Gastroesophageal sphincter (tissue), 4 donors: ENCODE measurements at places on chromosomes 2 and 18. TPM values are rescaled to one million over a fixed set of nuclear protein-coding genes. Genes with fewer than 3 reads are reported as not detected.

DNA sequence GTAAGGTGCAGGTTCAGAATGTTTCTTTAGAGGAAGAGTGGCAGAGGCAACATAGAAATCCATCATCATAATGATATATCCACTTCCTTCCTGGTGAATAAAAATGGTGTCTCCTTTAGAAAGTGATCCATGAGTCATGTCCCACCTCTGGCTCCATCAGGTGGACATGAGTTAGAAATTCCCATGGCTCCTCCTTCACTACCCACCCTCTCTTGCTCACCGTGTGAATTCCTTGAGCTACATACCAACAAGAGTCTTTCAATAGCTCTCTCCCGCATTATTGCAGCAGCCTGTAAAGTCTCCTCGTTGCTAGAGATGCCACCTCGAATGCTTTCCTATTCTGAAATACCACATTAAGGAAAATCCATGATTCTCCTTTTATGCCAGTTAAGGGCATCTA, 317.6 kb downstream of the LNPK start:
- ATAC-seq, result no peak

DNA sequence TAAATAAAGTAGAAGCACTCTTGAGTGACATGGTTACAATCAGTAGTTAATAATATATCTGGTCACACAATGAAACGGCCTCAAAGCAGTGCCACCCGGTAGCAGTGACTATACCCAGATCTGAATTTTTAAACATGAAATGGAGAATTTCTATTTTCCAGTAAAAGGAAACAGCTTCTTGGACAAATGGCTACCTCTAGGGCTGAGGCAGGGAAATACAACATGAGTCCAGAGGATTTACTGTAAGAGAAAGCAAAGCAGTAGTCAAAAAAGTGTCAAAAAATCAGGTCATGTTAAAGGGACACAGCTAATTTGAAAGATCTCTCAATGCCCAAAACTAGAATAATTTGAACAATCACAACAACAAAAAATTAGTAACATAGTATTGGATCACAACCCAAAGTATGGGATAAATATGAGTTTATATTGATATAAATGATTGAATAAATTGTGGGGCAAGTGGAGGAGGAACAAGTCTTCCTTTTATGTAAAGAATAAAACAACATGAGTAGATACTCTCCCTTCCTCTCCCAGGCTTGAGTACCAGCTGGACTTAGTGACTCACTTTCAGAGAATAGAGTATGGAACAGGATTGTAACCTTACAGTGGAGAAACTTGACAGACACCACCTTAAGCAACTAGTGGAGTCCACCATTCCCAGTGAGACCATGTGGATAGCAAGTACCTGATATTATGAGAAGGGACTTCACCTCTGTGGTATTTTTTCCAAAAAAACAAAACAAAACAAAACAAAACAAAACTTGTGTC, 180.8 kb downstream of the MBD2 start:
- no peak for ATAC-seq

DNA sequence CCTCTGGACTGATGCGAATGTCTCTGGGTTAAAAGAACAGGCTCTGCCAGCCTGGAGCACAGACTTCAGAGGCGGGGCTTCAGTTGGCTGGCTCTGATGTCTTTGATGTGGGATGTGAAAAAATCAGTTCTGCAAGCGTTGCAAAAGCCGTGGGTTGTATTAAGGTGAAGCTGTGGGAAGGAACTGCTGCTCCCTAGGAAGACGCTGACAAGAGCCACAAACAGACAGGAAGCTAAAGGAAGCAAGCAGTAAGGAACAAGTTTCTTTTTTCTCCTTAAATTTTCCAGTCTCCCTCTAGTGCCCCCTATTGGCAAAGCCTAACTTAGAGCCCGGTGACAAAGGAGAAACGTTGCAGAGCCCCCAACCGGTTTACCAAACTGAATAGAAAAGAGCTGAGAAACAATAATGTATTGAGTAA, 239.0 kb downstream of the CCDC178 start:
- ATAC-seq, result no peak

DNA sequence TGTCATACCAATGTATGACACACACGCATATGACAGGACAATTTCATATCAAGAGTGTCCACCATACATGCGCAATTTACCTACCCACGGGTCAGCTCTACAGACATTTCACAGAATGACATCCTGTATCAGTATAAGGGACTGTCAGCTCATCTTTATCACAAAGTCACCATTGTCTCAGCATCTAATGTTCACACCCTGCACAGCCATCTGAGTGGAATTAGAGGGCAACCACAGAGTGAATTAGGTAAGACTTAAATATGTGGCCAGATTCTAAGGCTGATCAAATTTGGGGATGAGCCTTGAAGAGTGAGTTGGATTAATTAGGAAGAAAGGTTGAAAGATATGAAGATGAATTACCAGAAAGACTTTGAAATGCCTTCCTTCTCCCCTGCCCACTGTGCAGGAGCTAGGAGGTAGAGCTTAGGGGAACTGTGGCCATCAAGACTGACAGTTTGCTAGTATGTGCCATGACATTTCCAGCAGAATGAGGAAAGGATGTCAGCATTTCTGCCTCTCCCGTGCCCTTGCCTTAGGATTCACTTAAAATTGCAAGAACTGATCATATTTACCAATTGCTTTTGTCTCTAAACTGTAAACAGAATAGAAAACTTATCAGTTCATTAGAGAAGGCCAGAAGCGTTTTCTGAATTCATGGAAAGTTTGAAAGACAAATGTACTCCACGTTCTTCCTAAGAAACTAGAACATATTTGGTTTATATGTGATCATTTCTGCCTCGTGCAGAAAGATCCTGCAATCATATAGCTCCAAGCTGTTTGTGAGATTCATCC, 121.1 kb downstream of the DDX1 start:
- no peak for ATAC-seq

DNA sequence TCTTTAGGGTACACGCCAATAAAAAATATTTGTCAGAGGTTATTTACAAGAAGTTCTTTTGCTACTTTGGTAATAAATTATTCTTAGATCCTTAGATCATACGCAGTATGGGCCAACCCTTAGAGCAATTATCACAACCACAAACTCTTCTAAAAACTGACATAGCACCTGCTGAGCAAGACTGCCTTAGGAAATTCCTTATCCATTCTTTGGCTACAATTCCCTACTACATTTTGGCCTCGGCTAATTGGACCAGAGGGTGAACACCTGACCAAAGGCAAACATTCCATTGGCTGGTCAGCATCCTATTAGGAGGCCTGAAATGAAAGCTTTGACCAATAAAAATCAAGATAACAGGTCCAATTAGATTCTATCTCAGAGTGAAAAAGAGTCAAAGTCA, 147.6 kb upstream of the CCDC68 start:
- ATAC-seq, result no peak

- ATAC-seq, result no peak
Observed at GRCh38 chr2:98801921-98802321, 71.0 kb upstream of the MGAT4A start.

DNA sequence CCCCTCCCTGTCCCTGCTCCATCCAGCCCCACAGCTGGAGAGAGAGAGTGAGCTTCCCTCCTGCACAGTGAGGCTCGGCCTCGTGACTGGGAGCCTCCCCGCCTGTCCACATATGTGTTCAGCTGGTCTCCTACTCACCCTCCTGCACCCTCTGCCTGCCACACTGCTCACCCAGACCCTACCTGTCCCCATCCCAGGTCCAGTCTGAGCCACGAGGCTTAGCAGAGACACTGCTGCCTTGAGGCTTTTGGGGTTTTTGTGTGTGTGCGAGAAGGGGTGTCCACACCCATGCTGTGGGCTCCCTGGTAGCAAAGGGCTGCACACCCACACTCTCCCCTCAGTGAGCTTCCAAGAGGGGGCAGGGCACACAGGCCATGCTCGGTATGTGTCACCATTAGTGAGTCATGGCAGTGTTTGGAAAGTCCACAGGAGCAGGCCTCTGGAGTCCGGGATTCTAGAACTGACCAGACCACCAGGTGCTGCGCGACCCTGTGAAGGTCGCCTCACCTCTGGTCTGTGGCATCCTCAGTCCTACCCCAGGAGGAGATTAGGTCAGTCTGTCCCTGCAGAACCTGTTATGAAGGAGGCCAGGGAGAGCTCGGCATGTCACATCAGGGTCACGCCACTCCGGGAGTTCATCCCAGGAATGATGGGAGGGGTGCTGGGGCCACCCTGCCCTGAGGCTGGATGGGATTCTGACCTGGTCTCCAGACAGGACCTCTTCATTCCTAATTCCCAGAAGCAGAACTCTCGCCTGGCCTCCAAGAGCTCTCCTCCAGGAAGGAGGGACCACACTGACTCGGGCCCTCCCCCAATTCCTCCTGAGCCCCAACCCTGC, 39.9 kb upstream of the SMAD7 start:
- no peak for ATAC-seq

GRCh38 chr2:43347746-43348145, 121.3 kb upstream of the ZFP36L2 start:
- no peak for ATAC-seq

DNA sequence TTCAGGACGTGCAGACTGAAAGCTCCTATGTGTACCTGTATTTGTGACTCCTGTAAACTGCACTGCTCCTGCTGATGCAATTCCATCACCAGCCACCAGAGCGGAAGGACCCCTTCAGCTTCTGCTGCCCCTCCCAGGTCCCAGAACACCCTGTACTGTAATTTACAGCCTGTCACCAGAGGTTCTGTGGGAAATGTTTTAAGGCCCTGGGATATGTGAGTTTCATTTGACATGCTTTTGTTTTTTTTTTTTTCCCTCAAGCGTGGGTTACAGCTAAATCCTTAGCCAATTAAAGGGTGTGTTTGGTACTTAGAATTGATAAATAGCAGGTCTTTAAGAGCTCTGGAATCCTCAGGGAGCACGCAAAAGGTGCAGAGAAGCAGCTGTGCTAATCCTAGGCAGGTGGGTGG, 79.4 kb downstream of the KCTD1 start:
- no peak for ATAC-seq

GRCh38 chr2:121605820-121606733, 43.2 kb downstream of the CLASP1 start:
- no peak for ATAC-seq

DNA sequence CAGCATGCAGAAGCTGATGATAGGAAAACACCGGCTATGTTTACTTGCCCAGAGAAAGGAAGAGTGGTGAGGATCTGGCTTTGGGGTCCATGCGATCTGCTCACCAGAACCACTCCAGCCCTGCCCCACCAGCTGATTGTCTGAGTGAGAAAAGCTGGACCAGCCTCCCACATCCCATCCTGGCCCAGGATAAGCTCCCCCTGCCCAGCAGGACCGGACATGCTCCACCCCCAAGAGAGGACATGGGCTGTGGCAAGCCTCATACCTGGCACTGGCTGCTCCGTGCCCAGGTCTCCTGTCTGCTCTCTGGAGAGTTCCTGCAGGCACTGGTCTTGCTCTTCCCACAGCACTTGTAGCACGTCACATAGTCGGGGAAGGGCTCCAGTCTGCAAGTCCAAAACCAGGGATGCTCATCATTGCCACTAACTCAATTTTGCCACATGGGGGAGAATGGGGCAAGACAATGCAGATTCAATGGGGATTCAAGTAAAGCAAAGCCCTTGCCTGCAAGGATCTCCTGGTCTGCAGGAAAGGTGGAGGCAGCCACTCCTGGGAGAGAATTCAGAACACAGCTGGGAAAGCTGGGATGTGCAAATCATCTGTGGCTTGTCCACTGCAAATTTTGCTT, 30.0 kb downstream of the SCTR start:
- no peak for ATAC-seq

DNA sequence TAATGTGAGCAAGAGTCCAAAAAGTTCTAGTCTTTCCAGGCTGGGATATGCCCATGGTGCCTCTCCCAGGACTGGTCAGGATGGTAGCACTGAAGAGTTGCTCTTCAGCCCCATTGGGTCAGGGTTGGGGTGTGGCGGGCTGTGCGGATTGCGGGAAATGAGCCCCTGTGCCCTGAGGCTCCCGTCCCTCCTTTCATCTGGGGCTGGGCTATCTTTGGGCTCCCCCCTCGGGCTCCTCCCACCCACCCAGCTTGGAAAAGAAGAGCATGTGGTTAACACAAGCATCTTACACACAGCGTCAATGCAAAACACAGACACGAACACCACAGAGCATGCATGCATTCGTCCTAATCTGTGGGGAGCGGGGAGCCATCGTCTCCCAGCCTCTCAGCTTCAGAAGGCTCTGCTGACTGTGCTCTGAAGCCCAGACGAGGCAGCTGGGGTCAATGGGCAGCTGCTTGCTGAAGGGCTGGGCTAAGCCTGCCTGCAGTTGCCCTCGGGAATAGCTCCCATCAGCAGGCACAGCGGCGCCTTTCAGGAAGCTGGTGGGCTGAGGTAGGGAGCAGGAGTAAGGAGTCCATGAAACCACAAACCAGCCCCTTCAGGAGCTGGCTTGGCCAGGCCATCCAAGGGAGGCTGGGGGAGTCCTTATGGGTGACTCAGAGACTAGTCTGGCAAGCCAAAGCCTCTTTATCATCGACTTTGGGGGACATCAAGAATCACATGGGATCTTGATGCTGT, 112.9 kb downstream of the CLIP4 start:
- no peak for ATAC-seq

GRCh38 chr2:123128951-123129350, 896.1 kb upstream of the CNTNAP5 start:
- ATAC-seq, result no peak

- no peak for ATAC-seq
Observed at GRCh38 chr2:203802342-203803052, 65.1 kb upstream of the CTLA4 start.

DNA sequence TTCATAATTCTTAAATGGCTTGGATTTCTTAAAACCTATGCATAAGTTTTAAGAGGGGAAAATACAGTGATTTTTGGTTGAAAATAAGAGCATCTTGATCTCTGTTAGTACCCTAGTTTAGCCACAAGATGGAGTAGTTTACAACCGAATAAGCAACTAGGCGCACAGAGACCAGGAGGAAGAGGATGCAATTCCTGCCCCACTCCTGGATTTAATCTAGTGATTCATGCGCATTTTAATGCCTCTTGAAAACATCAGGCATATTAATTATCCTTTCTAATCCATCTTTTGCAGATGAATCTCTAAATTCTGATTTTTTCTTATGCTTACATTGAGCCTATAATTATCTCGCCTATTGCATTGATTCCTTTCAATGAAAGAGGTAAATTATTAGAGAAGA, 76.7 kb downstream of the MRPS9 start:
- no peak for ATAC-seq

GRCh38 chr18:37502036-37502435, 63.6 kb downstream of the CELF4 start:
- no peak for ATAC-seq

The PAX8 gene
- 2.5 TPM for total RNA-seq

The ERBB4 gene
- 0.92 TPM for total RNA-seq

The OBSL1 gene
- 73.2 TPM for total RNA-seq

The FHOD3 gene
- total RNA-seq, result 18.4 TPM

The ARHGAP25 gene
- 2.2 TPM for total RNA-seq

The CHRNA1 gene
- not detected for total RNA-seq

The HOXD3 gene
- total RNA-seq, result 2.0 TPM
